Stromal cell of bone marrow (primary cell): ENCODE measurements at places on chromosomes 2 and 18.
A peak's percentile ranks its signal among the peaks of the same experiment; 100 is the strongest.

- peak; percentile 43 for DNase-seq
These were observed 33.5 kb downstream of the POLE4 start for GRCh38 chr2:74991977-74992376.

GRCh38 chr2:105406221-105406620 lies 7.4 kb upstream of the FHL2 start:
- DNase-seq = no peak

GRCh38 chr2:97068074-97068473 lies 26.6 kb downstream of the FAHD2B start:
- DNase-seq = no peak

GRCh38 chr2:19358242-19359020 lies at the start of gene OSR1:
Gene OSR1 (minus strand): TSS chr2:19358623. CDS start chr2:19353805, 4,818 bp downstream.
- DNase-seq = no peak

DNA sequence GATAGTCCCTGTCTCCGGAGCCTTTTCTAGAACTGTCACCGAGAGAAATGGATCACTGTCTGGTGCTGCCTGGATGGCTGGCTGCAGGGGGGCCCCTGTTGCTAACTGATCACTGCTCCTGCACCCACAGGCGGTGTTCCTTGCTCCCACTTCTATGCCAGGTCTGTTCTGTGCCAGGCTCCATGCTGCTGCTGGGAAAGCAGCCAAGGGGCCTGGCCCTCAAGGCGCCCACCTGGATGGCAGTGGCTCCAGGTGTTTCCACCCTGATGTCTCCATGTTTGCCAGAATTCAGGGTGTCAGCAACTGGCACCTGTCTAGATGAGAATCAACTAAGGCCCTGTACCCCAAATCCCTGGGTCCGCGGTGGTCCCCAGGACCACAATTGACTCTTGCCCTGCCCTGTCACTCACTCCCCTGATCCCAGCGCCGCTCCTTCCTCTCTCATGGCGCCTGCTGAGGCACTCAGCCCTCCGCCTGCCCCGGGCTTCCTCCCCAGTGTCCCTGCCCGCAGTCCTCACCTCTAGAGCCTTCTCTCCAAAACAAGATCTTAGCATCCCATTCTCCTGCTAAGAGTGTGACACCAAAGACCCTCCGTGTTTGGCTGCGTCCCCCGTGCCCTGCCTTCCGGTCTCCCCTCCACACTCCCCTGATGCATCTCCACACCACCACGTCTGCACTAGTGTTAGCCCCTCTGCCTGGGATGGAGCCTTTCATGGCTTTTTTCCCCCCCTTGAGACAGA lies 72.5 kb upstream of the OTOF start:
- DNase-seq = no peak

GRCh38 chr2:11500702-11501303 lies 33.0 kb upstream of the GREB1 start:
- no peak for DNase-seq

- no peak for DNase-seq
These were observed 18.5 kb downstream of the REL start for GRCh38 chr2:60899892-60900249.

DNA sequence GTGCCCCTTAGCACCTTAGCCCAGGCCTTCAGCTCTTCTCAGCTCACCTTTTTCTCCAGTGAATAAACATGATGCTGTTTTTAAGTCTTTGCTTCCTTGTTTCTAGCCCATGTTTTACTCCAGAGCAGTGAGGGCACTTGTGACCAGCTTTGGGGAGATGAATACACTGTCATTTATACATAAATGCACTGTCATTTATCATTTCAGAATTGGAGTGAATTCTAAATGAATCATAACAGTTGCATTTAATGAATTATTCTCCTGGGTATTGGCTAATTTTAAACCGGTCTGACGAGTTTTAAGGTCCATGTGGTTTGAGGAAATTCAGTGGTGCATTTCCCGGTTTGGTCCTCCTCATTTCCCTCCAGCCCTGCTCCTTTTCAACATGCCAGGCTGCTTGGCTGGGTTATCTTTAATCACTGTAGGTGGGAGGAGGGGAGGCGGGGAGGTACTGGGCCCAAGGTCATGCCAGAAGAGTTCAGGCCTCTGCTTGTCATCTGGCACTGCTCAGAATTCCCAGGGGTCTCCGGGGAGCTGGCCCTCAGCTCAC lies 23.9 kb downstream of the PRKCE start:
- DNase-seq = no peak

- DNase-seq = no peak
These were observed 34.1 kb upstream of the ANKRD62 start for GRCh38 chr18:12059334-12060181.

DNA sequence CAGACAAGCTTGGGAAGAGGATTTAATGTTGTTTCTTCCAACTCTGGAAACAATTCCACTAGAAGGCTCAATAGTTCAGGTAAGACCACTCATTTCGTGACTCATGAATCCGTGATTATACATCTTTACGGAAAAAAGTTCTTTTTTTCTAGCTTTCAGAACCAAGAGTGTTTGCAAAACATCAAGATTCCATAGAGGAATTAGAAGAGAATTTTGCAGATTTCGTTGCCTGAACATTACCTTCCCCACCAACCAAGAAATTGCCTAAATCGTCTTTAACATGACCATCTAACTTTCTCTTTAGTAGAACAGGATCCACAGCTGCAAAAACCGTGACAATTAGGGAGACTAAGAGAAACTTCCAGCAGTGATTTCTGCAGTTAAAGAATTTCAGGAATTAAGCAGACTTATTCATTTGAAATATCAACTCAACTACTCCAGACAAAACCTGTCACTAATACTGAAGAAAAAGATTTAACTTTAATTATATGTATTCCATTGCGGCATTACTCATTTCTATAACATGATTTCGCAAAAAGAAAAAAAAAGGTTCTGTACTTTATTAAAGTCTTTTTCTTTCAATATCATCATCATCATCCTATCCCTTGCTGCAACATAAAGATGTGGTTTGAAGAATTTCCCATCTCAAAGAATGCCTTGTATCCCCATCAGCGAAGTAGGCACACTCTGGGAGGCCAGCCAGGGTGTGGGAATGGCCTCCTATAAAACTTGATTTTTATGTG lies 1.9 kb upstream of the NAB1 start:
- no peak for DNase-seq

- no peak for DNase-seq
These were observed 108.0 kb upstream of the HAAO start for GRCh38 chr2:42900289-42900891.

DNA sequence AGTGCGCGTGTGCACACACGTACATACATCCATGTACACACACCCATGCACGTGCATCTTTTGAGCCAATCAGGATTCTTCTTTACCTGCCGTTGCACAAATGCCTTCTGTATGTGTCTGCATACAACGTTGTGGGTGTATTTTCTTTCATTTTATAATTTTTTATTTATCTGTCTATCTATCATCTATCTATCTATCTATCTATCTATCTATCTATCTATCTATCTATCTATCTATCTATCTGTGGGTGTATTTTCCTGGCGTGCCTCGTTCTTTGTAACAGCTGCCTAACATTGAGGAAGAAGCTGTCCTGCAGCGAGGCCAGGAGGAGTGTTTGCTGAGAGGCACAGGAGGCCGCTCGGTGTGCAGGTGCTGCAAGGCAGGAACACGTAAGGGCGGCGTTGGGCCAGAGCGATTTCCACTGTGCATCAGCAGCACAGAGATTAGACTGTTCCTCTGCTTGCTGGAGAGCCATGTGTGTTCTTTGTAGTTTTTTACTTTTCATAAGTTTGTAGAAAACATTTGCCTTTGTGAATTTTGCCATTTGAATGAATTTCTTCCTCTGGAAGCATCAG lies 84.4 kb downstream of the DGKD start:
- DNase-seq = no peak

DNA sequence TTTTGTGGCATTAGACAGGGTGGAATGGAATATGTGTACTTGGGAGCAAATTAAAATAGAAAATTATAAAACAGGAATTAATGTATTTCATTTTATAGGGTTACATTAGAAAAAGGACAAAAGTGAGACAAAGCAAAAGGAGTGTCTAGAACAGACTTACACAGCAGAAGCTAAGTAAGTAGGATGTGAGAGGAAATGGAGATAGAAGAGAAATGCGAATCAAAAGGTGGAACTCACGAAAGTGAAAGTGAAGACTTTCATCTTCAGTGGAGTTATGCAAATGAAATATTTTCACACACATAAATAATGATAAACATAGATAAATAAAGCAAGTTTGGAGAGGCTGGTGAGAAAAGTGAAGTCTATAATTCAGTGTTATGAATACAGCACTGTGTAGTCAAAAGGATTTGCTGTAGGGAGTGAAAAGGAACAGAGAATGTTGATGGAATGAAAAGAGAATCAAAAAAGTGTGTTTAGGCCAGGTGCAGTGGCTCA lies 94.8 kb downstream of the DLGAP1 start:
- no peak for DNase-seq

DNA sequence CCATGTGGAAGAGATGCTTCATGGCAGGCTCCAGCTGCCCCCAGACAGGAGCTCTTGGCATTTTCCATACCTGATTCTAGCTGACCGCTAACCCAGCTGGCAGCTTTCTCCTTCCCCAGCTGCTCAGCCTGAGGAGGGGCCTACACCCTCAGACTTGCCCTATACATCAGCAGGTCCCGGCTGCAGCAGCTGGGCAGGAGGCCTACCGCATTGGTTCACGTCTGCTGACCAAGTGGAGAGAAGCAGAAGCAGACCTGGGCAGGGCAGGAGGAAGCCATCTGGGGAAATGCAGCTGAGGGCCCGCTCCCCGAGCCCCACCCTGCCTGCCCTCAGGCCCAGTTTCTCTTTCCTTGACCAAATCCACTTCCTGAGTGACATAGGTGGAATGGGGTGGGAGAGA lies 50.7 kb downstream of the LBH start:
- DNase-seq = no peak

GRCh38 chr2:46747297-46747818 lies 168.2 kb downstream of the MCFD2 start:
- no peak for DNase-seq

- no peak for DNase-seq
These were observed 66.3 kb upstream of the GPR45 start for GRCh38 chr2:105175231-105175630.

GRCh38 chr2:73489053-73489452 lies 103.4 kb downstream of the ALMS1 start:
- DNase-seq = no peak

DNA sequence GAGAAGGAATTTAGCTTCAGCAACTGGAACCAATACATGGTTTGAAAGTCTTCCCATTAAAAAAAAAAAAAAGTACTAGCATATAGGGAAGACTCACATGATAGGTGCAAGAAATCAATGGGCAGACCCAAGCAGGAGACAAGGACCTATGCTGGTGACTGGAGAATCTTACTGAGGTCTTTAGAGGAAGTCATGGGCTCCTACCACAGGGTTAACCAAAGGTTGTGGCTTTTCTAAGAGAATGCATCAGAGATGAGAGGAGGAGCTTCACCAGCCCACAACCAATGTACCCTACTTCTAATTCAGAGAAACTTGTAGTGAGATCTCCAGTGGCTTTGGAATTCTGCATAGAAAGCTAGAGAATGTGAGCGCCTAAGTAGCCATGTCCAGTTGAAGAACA lies 207.4 kb downstream of the NCKAP5 start:
- no peak for DNase-seq

- DNase-seq = no peak
These were observed 426.1 kb upstream of the UBE2E3 start for GRCh38 chr2:180554330-180554729.

GRCh38 chr2:122267947-122268346 lies 512.5 kb downstream of the TSN start:
- DNase-seq = no peak

DNA sequence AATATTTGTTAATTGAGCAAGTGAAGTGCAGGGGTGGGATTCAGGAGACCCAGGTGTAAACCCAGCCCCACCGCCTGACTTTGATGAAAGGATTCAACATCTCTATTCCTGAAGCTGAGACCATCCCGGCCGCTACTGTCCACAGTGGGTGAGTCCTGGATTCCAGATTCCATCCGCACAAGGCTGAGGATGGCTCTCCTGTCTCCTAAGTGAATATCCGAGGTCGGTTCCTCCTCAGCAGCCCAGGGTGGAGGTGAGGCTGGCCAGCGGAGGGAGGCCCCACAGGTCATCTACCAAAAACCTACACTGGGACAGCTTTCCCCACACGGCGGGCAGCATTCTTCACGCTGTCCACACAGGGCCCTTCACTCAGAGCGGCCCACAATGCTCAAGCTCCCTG lies 57.6 kb downstream of the ACKR3 start:
- no peak for DNase-seq

DNA sequence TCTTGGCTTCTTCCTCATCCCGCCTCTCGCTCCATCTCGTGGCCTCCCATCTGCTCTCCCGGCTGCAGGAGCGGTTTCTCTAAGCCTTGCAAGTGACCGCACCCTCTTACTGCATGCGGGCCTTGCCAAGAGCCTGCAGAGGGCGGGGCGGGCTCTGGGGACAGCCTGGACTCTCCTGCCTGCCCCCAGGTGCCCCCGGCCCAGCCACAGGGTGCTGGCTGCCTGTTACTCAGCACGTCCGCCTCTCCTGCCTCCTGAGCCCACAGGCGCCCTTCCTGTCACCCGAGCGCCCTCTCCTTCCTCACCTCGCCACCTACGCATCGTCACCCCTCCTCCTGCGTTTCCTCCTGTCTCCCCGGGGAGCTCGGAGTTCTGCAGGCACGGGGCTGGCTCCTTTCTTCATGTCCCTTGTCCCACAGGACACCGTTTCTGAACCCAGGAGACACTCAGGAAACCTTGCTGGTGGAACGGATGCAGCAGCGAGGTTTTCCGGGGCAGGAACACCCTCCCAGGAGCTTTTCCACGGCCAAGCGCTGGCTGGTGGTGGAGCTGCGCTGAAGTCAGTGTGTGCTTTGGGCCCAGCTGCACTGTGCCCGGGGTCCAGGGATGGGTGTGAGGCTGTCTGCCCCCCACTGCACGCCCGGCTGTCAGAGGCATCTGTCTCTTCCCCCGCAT lies 28.5 kb downstream of the HPCAL1 start:
- DNase-seq = peak; percentile 10

- DNase-seq = no peak
These were observed 14.4 kb downstream of the INHBB start for GRCh38 chr2:120360307-120360855.

GRCh38 chr18:10057894-10058791 lies 144.3 kb downstream of the VAPA start:
- DNase-seq = peak; percentile 78

DNA sequence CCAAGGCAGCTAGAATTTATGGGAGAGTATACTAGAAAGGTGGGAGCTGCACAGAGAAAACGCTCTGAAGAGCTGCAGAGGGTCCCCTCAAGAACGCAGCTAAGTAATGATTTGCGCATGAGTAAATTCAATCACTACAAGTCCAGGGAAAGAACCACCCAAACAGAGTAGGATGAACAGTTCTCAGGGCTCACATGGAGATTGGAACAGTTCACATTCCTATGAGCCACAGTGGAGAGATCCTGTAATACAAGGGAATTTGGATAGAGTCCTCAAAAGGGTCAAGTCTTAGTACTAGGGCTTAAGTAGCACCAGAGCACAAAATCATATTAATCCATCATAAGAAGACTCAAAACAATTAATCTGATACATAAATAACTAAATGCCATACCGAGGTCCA lies 12.7 kb downstream of the OLA1 start:
- peak; percentile 18 for DNase-seq
